ENCODE measurements at places on chromosomes 16 and 17.

DNA sequence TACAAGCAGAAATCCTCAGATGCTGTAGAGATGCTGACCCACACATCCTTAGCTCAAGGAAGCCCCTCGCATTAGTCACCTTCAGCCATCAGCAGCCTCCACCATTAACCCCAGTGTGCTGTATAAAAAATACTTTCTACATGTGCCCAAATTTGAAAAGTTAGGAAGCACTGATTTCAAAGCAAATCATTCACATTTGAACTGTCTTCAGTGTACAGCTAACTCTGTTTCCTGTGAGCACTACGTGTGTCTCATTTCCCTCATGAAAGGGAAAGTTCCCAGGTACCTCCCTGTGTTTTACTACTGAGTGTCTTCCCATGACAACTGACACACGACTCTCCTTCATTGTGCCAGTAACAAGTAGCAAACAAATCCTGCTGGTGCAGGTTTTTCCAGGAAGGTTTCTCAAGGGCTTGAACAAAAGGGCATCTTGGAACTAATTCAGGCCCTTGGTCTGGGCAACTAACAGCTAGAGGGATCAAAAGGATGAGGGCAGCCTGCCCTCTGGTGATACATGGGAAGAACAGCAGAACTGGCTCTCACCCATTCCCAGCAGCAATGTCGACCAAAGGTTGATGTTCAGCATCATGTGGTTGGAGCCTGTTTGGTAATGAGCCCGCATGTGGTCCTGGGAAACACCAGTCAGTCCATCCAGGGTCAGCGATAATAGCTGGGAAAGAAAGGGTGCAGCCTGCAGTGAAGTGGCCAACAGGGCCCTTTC, 4.0 kb downstream of the SLC35B1 start:
- DNase-seq = no peak

DNA sequence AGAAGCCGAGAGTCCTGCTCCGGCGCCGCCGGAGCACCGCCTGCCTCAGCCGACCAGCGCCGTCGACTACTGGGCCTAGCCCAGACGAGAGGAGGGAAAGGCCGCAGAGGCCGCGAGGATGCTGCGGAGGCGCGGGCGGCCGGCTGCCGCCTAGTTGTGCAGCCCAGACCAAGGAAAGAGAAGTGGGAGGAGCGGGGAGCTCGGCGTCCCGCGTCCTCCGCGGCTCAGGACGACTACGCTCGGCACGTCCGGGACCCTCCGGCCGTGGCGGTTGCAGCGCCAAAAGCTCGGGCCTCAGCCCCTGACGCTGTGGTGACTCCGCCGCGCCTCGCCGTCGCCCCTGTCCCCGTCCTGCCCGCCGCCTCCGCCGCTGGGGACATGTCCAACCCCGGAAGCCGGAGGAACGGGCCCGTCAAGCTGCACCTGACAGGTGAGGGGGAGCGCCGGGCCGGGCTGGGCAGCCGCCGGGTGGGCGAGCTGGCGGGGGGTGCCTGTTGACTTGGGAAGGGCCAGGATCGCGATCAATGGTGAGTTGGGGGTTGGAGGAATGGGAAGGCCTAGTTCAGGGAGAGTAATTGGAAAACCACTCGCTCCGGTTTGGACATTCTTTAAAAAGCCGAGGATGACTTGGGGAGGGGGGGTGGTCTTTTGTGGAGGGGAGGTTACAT, 37.7 kb downstream of the RNF135 start:
- DNase-seq = peak; percentile 81

DNA sequence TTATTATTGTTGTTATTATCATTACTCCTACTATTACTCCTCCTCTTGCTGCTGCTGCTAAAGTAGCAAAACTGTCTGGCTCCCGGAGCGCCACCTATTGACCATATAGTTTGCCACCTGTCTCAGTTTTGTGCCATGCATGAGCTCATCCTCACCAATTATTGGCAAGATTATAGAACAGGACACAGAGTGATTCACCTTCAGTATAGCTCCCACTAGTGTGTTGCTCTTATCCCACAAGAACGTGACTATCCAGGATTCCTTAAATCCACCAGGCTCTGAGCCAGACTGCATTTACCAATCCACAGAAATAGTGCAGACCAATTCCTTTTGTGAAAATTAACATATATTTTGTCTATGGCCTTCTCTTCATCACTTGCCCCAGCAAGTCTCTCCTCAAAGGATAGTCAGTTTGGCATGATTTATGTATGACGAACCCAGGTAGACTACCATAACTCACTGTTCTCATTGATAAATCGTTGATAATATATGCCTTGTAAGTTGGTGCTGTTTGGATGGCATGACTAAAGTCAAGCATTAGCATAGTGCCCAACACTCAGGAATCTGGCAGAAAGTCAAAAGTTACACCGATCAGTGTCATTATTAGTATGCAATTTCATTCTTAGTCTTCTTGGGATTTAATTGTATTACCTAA, 405.5 kb upstream of the HSBP1 start:
- DNase-seq = no peak

DNA sequence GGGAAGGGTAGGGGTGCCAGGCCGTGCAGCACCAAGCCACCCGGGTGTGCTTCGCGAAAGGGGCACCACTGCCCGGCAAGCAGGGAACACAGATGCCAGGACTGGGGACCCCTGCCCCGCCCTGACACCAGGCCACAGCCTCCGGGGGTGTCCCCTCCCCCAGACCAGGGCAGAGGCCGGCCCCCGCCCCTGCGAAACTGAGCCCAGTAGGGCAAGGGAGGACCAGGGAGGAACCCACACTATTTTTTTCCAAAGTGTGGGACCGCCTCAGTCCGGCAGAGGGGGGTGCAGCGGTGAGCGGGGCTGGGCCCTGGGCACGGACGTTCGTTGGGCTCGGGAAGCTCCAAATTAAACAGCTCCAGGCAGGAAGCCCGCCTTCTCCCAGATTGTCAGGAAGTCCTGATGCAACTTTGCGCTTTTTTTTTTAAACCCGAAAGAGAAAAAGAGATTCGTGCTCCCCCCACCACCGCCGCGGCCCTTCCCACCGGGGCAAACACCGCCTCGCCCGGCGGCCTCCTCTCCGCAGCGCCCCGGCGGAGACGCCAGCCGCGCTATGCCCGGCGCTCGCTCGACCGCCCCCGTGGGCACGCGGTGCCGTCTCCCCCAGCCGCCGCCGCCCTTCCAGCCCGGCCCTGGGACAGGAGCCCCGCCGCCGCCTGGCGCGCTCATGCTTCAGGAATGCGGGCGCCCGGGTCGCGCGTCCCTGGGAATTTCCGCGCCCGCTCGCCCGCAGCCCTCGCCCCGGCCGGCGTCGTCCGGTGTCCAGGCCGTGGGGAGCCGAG, 755 bp downstream of the PIEZO1 start:
- DNase-seq = peak; percentile 84

DNA sequence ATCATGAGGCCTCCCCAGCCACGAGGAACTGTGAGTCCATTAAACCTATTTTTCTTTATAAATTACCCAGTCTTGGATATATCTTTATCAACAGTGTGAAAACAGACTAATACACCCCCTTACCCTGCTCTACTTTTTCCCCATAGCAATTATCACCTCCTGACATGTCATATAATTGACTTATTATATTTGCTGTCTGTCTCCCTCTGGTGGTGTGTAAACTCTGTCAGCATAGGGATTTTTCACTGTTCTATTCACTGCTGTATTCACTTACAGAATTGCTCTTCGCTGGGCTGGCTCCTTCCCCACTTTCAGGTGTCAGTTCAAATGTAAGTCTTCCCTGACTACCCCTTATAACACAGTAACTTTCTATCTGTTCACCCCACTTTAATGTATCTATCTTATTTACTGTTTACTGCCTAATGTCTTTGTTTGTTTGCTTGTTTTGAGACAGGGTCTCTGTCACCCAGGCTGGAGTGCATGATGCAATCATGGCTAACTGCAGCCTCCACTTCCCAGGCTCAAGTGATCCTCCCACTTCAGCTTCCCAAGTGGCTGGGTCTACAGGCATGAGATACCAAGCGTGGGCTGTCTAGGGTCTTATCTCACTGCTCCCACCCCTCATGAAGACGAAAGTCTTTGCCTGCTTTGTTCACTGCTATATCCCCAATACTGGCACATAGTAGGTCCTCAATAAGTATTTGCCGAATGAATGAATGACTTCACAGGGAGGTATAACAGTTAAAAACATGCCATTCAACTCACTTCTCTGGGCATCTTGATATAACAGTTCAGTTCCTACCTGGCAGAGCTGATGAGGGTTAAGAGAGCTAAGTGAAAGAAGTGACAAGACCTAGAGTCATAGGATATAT, 52.4 kb upstream of the CDH3 start:
- no peak for DNase-seq

GRCh38 chr16:22232277-22233036, 26.4 kb downstream of the EEF2K start:
- DNase-seq = no peak

- no peak for DNase-seq
Measured at GRCh38 chr17:49015924-49016774, 19.0 kb downstream of the IGF2BP1 start.

GRCh38 chr17:79672496-79672895, 58.2 kb upstream of the ENPP7 start:
- no peak for DNase-seq

DNA sequence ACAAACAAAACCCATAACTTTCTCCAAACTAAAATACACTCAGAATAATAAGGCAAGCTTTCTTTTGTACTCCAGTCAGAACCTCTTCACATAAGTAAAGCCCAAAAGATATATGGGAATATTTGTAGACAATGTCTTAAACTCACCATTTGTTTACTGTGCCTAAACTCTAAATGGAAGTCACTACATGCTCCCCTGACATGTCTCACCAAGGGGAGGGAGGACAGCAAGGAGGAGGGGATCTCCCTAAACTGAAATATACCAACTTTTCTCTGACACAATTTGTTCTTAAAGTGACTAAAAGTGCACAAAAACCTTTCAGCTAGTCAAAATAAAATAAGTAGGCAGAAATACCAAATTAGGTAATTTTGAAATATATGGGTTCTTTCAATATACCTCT, 38.5 kb downstream of the GRB7 start:
- no peak for DNase-seq

- DNase-seq = no peak
Measured at GRCh38 chr17:70365091-70365583, 195.8 kb downstream of the KCNJ2 start.

- DNase-seq = no peak
Measured at GRCh38 chr16:28876019-28876659, 2.1 kb upstream of the ATP2A1 start.

DNA sequence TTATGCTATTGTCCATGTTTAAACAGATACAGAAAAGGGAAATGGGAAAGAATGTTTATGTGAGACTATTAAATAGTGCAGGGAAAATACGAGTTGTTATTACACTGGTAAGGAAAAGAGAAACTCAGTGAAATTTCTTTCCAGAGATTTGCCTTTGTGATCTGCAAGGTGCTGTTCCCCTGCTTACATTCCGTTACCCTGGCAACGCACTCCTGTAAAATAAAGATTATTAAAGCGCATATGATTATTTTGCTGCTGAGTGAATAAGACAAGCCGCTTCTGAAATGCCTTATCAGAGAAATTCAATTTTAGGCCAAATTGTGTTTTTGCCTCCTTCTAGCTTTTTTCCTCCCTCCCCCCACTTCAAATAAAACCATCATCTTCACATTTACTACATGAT, 328.6 kb upstream of the PMFBP1 start:
- DNase-seq = no peak

DNA sequence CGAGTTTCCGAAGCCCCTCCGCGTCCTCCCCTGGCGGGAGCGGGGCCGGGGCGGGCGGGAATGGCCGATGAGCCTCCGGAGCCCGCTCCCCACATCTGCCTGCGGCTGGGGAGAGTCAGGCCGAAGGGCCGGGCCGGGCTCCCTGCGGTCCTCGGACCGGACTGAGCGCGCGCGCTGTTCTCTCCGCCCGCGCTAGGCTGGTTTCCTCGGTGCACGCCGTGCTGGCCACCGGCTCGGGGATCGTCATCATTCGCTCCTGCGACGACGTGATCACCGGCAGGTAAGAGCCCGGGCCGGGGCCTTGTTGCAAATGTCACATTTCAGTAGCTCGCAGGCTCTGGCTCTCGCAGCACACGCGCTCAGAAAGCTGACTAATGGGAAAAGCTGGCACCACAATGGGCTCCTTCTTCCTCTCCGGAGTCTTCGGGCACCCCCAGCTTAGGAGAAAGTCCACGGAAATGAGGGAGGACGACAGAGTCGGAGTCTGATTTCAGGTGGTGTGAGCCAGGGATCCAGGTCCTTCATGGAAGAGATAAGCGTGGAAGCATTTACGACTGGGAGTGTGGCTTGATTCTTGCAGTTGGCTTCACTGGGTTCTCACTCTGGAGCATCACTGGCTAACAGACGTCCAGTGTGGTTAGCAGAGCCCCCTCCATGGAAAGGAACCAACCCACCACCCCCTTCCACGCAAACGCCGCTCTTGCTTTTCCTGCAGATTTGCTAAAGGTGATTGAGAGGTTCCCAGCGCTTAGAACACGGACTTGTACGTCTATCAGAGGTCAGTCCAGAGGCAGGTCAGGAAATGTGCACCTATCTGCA, 715 bp downstream of the TLCD3A start:
- peak; percentile 50 for DNase-seq

DNA sequence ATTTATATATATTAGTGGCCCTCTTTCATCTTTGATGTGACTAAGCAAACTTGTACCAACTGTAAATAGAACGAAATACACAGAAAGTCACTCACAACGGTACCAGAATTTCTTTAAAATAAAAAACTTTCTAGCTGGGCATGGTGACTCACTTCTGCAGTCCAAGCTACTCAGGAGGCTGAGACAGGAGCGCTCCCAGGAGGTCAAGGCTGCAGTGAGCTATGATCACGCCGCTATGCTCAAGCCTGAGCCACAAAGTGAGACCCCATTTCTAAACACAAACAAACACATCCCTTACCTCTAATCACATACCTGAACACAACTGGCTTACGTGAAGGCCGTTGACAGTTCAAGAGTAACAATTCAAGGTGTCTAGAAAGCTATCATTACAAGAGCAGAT, 29.7 kb downstream of the STAT5B start:
- DNase-seq = no peak

GRCh38 chr17:17546399-17547185, 44.9 kb downstream of the PEMT start:
- DNase-seq = peak; percentile 22

- DNase-seq = no peak
Measured at GRCh38 chr17:78412403-78412802, 34.0 kb downstream of the PGS1 start.

DNA sequence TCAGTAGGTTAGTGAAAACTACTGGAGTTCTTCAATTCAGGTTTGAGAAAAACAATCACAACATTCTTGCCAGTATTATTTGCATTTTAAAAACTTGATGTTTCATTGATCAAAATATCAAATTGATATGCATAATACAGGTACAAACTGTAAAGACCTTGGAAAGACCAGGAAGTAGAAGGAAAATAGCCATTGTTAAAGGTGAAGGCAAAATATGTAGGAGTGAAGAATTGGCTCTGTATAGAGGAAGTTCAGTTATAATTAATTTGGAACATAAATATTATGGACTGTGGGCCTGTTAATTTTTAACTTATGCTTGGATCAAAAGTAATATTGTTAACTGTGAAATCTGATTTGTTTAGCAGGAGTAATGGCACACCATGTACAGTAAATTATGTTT, 112.6 kb downstream of the BCAS3 start:
- DNase-seq = no peak

DNA sequence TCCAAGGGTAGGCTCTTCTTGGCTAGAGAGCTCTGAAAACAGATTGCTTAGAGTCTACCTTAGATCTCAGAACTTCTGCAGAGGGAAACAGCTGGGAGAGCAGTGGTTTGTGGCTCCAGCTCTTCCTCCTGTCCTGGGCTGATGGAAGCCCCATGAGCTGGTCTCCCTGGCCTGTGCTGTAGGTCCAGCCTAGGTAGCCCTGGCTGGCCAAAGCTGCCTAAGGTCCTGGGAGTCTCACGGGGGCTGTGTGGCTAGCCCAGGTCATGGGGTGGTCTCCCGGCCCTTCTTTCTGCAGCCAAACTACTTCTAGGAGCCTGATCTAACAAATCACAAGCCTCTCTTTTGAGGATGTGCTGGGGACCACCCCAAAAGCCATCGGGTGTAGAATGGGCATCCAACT, 75.7 kb downstream of the MPRIP start:
- no peak for DNase-seq
